Effector CD8-positive, alpha-beta T cell (primary cell): ENCODE measurements at places on chromosomes 11 and 22.

DNA sequence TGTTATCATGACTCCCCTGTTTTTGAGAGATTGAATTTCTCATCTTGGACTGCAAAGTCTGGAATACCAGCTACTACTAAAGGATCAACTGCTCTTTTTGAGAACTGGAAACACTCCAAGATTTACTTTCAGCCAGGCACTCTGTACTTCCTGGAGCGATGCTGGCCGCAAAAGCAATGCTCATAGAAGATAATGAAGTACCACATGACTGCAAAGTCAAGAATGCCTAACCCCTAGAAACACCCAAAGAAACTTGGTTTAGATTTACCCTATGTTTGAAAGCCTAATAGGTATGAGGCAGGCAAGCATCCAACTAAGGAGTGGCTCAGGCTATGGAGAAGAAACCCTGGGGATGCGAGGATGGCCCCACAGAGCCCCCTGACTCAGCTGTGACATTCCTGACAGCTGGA, 47.7 kb upstream of the ARHGAP20 start:
- DNase-seq, result no peak

DNA sequence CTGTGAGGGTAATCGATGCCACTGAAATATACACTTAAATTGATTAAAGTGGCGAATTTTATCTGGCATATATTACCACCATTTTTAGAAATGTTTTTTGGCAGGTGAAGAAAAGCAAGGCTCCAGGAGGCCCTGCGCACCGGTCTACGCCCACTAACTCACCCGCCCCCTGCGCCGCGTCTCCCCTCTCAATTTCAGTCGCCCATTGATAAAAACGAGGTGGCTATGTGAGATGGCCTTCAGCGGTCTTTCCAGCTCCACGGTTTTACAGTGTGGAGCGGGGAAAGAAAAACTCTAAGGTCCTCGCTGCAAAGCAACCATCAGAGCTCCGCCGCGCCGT, 602 bp upstream of the AQP11 start:
- no peak for DNase-seq

- DNase-seq, result no peak
Measured at GRCh38 chr11:108466405-108466804, 924 bp downstream of the C11orf65 start.

DNA sequence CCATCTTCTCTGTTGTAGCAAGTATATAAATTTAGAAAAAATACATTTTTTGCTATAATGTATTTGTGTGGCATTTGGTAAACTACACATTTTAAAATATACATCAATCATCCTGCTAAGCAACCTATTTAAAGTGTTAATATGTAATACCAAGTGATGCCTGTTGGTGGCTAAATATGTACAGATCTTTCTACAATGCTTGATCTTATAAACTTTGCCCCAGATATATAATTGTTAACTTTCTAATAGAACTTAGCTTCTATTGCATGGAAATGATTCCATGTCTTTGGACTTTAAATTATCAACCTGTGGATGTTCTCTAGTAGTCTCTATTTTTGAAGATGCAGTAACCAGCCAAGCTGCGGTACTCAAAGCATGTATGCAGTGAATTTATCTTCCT, 1260.4 kb upstream of the RAG2 start:
- DNase-seq, result no peak

GRCh38 chr22:19989725-19990067, 26.9 kb downstream of the ARVCF start:
- DNase-seq, result no peak

DNA sequence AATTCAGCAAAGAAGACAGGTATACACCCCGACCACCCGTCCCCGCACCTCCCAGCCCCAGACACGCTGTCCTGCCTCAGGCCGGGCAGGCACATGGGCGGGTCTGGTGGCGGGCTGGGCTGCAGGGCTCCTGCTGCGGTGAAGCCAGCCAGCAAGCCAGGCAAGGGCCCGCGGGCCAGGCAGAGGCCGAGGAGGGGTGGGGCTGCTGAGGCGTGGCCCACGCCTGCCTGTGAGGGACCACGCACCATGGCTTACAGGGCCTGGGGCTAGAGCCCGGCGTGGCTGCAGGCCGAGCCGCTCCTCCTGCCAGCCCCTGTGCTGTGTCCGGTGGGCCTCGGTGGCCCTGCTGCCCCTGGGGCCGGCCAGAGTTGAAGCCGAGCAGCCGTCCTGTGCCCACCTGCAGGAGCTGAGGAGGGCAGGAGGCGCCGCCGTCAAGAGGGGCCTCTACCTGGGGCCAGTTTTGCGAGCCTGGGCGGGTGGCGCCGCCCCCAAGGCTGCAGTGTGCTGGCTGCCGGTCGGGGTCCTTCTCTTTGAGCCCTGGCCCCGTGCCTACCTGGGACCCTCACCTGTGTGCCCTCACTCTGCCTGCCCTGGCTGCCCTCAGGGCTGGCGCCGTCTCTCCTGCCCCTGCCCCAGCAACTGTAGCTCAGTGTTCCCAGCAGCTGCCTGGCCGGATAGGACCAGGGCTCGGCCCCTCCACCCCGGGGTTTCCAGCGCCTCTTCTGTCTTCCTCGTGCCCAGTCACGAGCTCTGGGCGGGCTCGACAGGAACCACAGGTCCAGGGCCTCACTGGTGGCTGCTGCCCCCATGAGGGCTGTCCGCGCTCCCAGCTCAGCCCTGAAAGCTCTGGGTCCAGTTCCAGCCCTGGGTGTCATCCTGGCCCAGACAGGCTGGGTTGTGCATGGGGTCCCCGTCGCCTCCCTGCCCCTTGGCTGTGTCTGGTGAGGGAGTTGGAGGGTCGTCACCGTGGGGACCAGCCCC, 38.4 kb downstream of the MOB2 start:
- DNase-seq, result no peak

GRCh38 chr11:13140028-13140870, 131.1 kb downstream of the RASSF10 start:
- no peak for DNase-seq

DNA sequence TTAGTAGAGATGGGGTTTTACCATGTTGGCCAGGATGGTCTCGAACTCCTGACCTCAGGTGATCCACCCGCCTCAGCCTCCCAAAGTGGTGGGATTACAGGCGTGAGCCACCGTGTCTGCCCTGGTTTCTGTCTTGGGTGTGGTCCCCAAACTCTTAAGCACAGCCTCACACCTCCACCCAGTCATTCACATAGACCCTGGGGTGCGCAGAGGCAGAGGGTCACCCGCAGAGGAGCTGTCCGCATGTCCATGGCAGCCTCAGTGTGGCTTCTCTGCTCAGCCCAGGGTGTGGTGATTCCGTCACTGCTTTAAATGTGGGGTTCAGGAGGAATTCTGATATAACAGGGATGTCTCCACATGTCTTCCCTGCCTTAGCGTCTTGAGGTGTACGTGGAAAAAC, 48.5 kb upstream of the PRODH start:
- DNase-seq, result no peak

- DNase-seq, result peak; percentile 25
Measured at GRCh38 chr11:66126808-66127555, 56.9 kb downstream of the PACS1 start.

DNA sequence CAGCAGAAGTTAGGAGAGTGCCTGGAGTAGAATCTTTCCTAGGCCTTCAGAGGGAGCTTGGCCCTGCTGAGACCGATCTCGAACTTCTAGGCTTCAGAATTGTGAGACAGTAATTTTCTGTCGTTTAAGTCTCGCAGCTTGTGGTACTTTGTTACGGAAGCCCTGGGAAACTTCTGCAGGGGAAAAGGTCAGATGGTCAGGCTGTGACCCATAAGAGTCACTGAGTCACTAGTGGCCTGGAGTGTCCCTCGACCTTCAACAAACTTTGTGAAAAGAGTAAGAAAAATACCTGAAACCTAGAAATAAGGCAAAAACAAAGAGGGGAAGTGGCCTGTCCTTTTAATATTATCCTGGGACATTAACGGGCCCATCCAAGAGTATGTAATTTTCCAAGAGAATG, 34.6 kb downstream of the CSNK2A3 start:
- DNase-seq, result no peak
